ENCODE measurements at places on chromosomes 1 and 21.

GRCh38 chr1:212213784-212214183, 71.4 kb upstream of the PPP2R5A start:
- DNase-seq, result no peak

GRCh38 chr1:33561576-33561975, 89.1 kb downstream of the ZSCAN20 start:
- DNase-seq, result no peak

DNA sequence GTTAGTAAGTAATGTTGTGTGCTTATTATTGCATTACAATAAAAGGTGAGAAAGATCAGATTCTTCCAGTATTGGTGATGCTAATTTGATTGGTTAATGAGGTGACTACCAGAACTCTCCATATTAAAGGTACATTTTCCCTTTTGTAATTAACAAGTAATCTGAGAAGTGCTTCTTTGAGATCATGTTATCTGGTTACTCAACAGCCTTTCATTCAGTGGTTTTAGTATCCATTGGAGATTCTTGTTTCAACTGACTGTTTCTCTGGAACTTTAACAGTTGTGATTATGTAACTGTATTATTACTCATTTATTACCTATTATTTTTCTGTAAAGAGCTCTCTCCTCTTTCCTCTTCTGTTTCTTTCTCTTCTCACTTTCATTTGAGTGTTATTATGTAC, 86.7 kb downstream of the PEX14 start:
- DNase-seq, result no peak

DNA sequence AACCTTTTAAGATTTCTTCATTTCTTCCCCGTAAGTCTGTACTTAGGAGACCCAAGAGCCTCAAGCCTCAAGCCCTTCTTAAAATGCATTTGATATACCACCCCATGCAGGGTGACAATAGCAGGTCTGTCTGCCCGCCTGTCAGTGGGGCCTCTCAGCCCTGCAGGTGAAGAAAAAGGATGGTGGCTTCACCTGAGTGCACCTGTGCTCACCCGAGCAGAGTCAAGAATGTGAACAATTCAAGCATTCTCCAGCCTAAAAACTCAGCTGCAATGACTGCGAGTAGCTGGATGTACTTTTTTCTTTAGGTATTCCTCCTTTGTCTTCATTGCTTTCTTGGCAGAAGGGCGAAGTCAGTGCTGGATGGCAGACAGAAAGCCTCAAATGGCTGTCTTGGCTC, 203.3 kb downstream of the LMX1A start:
- no peak for DNase-seq

GRCh38 chr1:118659646-118660045, 328.5 kb downstream of the TBX15 start:
- DNase-seq, result no peak

DNA sequence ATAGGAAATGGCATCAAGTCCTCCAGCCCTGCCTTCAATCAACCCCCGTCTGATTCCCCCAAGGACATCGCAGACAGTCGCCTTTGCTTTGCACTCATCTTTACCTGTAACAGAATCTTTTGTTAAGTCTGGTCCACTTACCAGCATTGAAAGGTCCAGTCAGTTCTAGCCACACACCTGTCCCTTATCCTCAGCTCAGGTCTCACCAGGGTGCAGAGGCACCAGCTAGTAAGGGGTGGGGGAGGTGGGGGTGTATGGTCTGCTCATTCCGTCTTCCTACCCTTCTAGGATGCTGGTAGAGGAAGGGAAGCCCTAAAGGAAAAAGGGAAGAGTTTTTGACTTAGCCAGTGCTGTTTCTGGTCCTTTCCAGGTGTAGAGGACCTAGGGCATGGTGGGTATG, 427.7 kb downstream of the MATN1 start:
- DNase-seq, result no peak

- DNase-seq, result no peak
Observed at GRCh38 chr1:31570906-31571305, 5.4 kb upstream of the TINAGL1 start.

- no peak for DNase-seq
Observed at GRCh38 chr1:171128463-171128862, 37.8 kb downstream of the FMO3 start.

- no peak for DNase-seq
Observed at GRCh38 chr21:42348762-42349161, 2.0 kb downstream of the TFF2 start.

GRCh38 chr1:203124546-203125317, 2.8 kb upstream of the ADORA1 start:
- no peak for DNase-seq

GRCh38 chr1:234611225-234611846, 1.4 kb upstream of the IRF2BP2 start:
- DNase-seq, result peak; percentile 70

- DNase-seq, result no peak
Observed at GRCh38 chr1:244318512-244318911, 133.2 kb downstream of the ADSS2 start.

DNA sequence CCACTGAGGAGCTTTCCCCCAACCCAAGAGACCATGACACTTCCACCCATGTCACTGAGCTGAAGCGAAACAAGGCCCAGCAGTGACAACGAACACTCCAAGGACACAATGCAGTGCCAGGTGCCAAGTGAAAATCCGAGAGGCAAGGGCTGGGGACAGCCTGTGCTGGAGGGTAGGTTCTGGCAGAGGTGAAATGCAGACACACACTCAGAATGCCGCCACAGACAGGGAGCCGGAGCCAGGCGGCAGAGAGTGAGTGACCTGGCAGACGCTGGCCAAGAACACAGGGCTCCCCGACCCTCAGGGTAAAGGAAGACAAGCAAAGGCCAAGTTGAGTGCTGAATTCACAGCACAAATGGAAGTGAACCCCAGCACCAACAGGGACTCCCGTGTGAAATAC, 78.9 kb downstream of the CD46 start:
- no peak for DNase-seq

DNA sequence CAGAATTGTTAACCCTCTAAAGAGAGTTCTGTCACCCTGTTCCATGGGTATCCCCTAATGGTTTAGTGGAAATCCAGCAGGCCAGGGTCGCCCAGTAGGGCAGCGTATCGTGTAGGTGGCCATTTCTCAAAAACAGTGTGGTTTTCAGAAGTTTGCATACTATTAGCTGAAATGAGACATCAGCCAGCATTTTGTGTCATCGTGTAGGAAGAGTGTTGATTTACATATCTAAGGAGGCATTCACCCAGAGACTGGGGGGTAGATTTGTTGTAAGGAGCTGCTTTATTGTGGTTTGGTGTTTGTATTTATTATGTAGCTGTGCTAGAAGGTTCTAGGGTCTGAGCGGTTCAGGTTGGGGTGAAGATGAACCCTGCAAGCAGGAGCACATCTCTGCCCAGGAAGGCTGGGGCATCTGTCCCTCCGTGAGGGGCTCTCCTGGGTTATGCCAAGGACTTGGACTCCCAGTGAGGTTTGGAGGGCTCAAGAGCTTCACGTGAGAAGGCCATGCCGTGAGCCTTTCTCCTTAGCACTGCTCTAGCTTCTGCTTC, 174.4 kb downstream of the PGBD5 start:
- DNase-seq, result no peak

GRCh38 chr1:209427811-209428210, 155.7 kb upstream of the CAMK1G start:
- no peak for DNase-seq

- DNase-seq, result no peak
Observed at GRCh38 chr1:185322636-185323035, 5.6 kb upstream of the IVNS1ABP start.

DNA sequence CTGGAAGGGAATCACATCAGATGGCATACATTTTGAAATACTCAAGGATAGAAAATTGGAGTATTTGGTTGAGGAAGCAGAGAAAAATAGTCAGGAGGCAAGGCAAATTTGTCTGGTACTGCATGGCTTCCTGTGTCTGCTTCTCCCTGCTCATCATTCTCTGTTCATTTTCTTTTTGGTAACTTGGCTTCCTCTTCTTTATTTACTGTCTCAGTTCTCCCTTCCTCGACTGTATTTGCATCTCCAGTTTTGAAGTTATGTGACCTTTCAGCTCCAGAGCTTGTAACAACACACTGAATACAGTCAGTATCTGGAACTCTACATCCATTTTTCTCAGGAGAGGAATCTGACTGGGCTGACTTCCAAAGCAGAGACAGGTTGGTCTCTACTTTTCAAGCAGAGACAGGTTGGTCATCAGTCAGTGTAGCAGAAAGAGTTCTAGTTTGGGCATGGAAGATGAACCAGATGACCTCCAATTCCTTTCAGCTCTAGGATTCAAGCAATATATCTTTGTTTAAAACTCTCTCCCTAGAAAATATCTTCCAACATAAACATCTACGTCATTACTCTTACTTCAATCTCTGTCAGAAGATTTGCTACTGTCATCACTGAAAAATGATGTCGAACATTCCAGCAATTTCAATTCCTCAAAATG, 571.2 kb downstream of the ADGRL2 start:
- no peak for DNase-seq

- no peak for DNase-seq
Observed at GRCh38 chr1:238060061-238060460, 169.3 kb upstream of the ZP4 start.

GRCh38 chr1:27517907-27518718, 28.1 kb upstream of the WASF2 start:
- DNase-seq, result no peak

GRCh38 chr21:32499249-32500055, 85.9 kb downstream of the TCP10L start:
- DNase-seq, result no peak

Measured in right renal pelvis (tissue), 4 donors.